Glomerular endothelial cell (primary cell): ENCODE measurements at places on chromosomes 1 and 21. TPM values are rescaled to one million over a fixed set of nuclear protein-coding genes. Genes with fewer than 3 reads are reported as not detected.

GRCh38 chr1:91011726-91012125 is 10.1 kb downstream of the ZNF644 start:
- no peak for DNase-seq

DNA sequence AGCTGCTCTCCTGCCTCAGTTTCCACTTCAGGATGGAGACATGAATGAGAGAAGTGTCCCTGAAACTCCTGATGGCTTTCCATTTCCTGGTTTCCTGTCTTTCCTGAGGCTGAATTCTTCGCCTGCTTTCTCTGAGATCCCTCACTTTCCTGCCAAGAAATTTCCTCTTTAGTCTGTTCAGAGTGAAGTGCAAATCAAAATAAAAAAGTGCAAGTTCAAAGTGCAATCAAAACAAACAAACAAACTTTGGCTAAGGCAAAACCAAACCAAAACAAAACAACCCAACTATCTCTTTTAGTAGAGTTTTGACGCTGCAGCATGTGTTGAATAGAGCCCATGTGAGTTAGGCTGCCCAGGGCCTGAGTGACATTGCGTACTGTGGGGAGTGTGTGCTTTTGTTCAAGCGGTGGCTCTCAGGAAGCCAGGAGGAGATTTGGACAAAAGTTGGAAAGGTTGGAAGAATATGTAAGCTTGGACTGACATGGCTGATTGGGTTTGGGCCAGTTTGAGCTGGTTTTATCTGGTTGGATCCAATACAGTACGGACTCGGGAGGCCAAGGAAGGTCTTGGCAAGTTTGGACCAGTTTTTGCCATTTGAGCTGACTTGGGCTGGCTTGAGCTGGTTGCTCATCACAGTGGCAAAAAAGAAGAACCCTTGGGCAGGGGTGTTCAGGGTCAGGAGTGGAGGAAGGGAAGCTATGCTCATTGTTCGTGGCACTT is 61.1 kb upstream of the TINAGL1 start:
- DNase-seq: no peak

- DNase-seq: no peak
Measured at GRCh38 chr1:228206582-228207351, 1.1 kb upstream of the OBSCN start.

GRCh38 chr21:39104911-39105310 is 78.3 kb downstream of the PSMG1 start:
- no peak for DNase-seq

The CHAF1B gene
- total RNA-seq: 3.1 and 3.3 TPM in 2 replicates
